HCT116 (cell line): ENCODE measurements at places on chromosomes 11 and 22. TPM values are rescaled to one million over a fixed set of nuclear protein-coding genes. Genes with fewer than 3 reads are reported as not detected.

- no peak for DNase-seq
Observed at GRCh38 chr11:64763526-64764039, 3.8 kb upstream of the PYGM start.

GRCh38 chr11:46079662-46080061 is 41.6 kb downstream of the PHF21A start:
- DNase-seq = no peak

DNA sequence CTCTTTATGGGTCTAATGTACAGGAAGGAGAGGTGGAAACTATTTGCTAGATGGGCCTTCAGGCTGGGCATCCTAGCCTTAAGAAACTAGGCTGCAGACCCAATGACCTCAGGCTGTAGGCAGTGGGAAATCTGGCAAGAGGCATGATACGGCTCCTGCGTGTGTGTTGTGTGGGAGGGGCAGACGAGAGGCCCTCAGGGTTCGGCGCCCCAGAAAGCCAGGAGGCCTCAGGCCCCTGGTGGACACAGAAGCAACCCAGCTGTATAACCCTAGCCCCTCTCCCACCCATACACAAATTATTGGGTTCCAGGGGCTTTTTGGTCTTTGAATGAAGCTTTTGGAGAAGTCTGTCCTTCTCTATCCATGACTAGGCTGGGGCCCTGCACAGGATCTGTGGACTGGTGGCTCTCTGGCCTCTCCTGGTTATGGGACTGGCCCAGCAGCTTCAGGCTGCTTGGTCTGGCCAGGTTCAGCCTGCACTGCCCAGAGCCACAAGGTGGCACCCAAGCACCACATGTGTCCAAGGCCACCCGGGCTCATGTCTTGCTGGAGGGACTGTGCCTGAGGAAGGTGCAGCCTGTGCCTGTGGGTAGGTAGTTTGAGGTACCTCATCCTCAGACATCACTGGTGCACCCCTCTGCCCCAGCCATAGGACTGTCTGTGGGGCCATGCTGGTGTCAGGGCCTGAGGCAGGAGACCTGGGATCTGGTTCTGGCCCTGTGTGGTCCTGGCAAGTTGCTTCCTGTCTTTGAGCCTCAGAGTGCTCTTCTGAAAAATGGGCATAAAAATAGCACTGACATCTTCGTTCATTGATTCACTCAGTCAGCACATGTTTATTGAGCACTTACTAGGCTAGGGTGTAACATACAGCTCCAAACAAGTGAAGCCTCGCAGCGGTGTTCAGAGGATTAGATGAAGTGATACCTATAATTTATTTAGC is 87.5 kb downstream of the RRM1 start:
- DNase-seq = peak; percentile 57

- no peak for DNase-seq
Observed at GRCh38 chr11:7019500-7020182, 505 bp downstream of the ZNF214 start.

- DNase-seq = no peak
Observed at GRCh38 chr22:39480557-39480956, 21.5 kb upstream of the MIEF1 start.

GRCh38 chr11:122756417-122756816 is 81.9 kb upstream of the CRTAM start:
- no peak for DNase-seq

DNA sequence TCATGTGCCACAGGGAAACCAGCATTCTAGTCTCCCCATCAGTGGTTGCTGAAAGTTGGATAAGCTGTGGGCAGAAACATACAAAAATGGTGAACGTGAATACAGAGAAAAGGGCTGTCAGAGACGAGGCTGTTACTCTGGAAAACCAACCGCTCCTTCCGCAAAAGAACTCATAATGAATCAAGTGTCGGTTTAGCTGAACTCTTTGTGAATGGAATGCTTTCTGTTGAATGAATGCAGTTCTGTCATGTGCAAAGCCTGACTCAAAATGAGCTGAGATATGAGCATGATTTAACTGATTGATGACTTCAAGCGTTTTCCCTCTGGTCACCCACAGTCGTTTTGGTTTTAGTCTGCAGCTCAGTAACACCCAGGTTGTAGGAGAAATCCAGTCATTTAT is 298.3 kb downstream of the ETS1 start:
- DNase-seq = no peak

GRCh38 chr22:42366806-42367581 is 65.2 kb downstream of the NFAM1 start:
- DNase-seq = no peak

The MS4A2 gene
- not detected for total RNA-seq

GRCh38 chr22:33909075-33909458 is 11.2 kb downstream of the LARGE1 start:
- DNase-seq = no peak

The SYT8 gene
- 1.0 TPM for total RNA-seq

The CD3D gene
- total RNA-seq = 1.0 TPM

The LRP4 gene
- total RNA-seq = 7.4 TPM

- no peak for DNase-seq
Observed at GRCh38 chr11:115208808-115209259, 295.4 kb downstream of the CADM1 start.

DNA sequence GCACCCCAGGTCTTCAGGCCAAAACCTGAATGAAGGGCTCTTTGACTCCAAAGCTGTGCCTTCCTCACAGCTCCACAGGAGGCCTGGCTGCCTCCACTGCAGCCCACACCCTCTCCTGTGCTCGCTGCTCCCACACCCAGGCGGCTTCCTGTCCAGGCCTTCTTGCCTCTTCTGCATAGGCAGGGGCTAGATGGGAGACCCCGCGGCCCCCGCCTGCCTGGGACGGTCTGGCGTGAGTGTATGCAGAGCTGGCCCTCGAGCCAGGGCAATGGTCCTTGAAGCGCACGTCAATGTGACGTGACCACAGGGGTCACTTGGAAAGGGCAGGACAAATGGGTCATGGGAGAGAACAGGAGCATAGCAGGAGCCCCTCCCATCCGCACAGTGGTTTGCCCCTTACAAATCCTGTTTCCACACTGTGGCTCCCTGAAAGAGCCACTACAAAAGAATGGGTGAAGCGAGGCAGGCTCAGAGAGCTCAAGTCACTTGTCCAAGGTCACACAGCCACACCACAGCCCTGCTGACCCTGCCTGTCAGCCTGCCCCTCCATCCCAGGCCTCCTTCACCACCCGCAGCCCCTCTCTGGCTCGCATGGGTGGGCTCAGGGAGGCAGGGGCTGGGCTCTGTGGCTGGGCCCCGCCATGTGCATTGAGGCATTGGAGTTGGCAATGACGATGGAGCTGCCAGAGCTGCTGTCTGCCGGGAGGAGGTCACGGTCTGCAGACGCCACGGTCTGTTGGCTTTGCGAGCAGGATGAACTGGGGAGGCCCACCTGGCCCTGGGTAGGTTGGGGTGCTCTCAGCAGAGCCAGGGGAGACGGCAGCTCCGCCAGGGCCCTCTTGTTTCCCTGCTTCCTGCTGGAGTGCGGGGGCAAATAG is 71.2 kb upstream of the WNT11 start:
- DNase-seq = no peak

GRCh38 chr22:40410272-40410671 is 39.9 kb downstream of the SGSM3 start:
- DNase-seq = no peak

The HEPHL1 gene
- total RNA-seq = not detected

The PCF11 gene
- 41.9 TPM for total RNA-seq

- no peak for DNase-seq
Observed at GRCh38 chr22:27135031-27135981, 477.9 kb downstream of the MIAT start.

The NRGN gene
- total RNA-seq = 33.3 TPM

The ARCN1 gene
- total RNA-seq = 147 TPM

DNA sequence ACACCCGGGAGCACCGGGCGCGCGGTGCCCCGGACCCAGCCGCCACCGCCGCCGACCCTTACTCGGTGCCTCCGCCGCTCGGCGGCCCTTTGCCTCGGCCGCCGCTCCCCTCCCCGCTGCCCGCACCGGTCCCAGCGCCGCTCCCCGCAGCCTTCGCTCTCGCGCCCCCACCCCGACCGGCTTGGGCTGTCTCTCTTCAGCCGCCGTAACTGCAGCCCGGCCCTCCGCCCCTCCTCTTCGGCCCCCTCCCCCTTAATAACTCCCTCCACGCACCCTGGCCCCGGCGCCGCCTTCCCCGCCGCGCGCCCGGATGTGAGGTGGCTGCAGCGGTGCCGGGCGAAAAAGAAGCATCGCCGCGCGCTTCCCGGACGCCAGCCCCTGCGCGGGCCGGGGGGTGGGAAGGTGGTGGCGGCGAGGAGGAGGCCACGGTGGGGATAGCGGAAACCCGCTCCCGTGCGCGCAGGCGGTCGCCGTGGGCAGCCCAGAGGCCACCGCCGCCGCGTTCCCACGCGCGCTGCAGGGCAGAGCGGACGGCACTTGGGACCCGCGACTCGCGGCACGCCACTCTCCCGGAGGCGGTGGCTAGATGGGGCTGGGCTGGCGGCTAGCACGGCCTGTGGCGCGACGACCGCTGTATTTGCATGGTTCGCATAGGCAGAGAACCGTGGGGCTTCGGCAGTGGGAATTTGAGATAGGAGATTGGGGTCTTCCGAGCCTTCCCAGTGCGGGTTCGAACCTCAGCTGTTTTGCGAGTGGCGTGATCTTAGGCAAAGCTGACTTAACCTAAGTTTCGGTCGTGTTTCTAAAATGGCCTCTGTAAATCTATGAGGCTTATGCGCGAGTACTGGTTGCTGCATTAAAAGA is at the start of gene EIF4ENIF1:
Gene EIF4ENIF1, minus strand, starts transcription at position 211 of the 864 bp plus-strand sequence. CDS start 1,124 bp downstream, outside the sequence.
- DNase-seq = peak; percentile 46

GRCh38 chr11:2166091-2166851 is 5.3 kb upstream of the INS start:
- DNase-seq = no peak

The MGAT3 gene
- 0.20 TPM for total RNA-seq

GRCh38 chr22:20025401-20026203 is 4.7 kb downstream of the TANGO2 start:
- DNase-seq = no peak

The RAB36 gene
- 6.1 TPM for total RNA-seq

GRCh38 chr11:103961010-103961409 is 75.4 kb upstream of the DDI1 start:
- DNase-seq = no peak

DNA sequence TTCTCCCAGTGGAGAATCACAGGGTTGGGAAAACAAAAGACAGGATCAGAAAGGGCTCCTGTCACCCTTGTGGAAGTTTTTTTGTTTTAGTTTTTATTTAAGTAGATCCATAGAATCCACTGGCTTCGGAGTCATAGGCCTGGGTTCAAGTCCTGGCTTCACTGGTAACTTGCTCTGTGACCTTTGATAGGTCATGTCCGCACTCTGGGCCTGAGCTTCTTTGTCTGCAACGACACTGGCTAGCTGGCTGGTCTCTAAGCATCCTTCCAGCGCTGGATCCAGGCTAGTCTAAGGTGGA is 1.4 kb downstream of the ZFTA start:
- no peak for DNase-seq

- DNase-seq = no peak
Observed at GRCh38 chr22:36736701-36737320, 33.3 kb upstream of the CACNG2 start.

DNA sequence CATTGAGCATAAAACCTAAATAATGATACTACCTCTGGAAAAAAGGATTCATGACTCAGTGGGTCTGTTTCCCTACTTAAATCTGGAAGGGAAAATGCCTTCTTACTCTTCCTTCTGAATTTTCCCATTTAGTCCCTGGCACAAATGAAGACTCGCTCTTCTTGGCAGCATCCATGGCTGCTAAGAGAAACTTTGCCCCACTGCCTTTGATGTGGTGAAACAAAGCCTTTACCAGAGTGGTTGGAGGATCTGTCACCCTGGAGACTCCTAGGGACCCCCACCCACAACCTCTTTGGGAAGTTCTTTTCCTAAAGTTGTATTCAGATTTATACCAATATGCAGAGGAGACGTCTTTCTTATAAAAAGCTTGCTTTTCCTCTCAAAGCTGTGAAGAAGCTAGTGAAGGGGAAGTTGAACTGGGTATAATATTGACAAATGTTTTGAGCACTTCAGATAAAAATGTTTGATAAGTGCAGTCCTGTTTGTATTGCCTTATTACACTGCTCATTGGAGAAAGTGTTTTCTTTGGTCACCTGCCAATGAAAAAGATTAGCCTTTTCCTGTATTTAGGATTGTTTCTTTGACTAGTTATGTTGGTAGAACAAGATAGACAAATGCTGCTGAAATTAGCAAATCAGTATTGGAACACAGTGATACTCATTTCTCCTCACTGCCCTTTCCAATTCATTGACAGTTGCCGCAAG is 77.3 kb downstream of the ARFGAP2 start:
- no peak for DNase-seq

DNA sequence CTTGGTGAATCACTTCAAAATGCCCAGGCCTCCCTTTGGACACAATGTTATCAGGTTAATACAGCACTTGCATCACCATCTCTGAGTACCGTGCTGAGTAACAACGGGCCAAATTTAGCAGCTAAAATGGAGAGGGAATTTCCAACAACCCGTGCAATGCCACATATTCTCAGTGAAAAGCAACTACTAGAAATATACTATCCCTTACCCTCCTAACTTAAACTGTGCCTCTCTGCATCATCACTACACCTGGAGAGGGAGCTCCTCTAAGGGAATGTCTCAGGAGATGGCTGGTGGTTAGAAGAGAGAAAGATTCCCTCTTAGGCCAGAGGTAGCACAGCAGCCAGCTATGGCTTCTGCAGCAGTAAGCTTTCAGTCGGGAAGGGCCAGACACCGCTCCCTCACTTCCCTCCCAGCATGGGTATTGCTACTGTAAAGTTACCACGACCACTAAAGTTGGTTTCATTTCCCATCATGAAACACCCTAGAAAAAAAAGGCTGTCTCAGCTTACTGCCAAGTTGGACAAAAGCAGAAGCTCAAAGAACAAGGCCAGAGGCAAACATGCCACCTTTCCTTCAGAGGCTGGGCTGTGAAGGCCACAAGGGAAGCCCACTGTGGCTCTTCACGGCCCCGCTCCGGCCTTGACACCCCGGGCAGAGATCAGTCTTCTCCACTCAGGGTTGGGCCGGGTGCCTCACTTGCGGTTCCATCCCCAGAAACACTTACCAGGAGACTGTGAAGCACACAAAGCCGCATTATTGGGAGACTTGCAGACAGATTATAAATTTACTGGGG is 3.9 kb downstream of the MAML2 start:
- no peak for DNase-seq

The FAR1 gene
- total RNA-seq = 74.3 TPM

DNA sequence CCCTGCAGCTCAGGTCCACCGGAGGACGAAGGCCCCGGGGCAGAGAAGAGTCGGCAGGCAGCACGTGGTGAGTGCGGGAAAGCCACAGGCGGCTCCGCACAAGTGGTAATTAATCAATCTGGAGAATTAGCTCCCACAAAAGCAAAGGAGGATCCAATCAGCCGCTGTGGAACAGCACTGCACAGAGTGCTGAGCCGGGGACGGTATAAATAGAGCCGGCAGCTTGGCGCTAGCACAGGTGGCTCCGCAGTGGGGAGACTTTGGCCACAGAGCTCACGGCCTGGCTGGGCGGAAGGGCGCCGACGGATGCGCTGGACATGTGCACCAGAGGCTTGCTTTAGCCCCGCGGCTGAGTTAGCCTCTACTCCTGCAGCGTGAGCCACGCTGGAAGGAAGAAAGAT is 48.9 kb downstream of the IGSF9B start:
- DNase-seq = no peak
